ENCODE measurements at places on chromosomes 3 and 15.

DNA sequence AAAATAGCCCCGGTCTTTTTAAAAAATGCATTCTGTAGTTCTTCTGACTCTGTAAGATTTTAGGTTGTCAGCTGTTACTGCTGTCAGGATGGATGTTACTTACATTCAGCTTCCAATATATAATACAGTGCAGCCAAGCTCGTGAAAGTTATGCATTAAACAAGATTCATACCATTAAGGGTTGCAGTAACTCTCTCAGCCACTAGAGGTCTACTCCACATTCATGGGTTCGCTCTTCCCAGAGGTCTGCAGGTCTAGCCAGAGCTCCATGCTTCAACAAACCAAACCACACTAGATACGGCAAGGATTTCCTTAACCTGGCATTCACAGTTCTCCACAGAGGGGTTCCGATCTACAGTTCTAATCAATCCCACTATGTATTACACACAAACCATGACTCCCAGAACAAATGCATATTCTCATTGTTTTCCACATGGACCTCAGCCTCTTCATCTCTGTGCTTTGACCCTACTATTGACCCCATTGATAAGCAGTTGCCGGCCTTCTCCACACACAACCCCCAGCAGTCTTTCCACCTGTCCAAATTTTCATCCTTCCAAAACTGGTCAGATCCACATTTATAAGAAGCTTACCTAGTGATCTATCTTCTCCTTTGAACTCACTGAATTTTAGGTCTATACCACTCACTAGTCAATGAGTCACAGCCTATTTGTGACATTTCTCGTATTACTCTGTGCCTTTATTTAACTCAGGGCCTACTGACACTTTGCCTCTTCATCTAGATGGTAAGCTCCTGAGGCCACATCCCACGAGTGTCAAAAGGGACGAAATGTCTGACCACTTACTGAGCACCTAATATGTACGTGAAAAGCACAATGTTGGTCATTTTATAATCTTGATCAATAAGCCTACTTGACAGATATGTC is 33.7 kb downstream of the RORA start:
- no peak for DNase-seq

DNA sequence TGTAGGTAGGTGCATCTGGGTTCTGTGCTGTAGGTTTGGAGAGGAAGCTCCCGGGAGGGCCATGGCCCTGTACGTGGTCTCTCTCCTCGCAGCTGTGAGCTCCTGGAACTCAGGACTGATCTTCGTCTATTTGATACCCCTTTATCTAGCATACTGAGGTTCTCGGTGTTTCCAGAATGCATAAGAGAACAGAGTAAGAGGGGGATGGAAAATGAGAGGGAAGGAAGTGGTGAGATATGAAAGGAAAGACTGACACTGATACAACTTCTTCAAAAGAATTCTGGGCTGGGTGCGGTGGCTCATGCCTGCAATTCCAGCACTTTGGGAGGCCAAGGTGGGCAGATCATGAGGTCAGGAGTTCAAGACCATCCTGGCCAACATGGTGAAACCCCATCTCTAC is 90.7 kb downstream of the CHRD start:
- DNase-seq = no peak

DNA sequence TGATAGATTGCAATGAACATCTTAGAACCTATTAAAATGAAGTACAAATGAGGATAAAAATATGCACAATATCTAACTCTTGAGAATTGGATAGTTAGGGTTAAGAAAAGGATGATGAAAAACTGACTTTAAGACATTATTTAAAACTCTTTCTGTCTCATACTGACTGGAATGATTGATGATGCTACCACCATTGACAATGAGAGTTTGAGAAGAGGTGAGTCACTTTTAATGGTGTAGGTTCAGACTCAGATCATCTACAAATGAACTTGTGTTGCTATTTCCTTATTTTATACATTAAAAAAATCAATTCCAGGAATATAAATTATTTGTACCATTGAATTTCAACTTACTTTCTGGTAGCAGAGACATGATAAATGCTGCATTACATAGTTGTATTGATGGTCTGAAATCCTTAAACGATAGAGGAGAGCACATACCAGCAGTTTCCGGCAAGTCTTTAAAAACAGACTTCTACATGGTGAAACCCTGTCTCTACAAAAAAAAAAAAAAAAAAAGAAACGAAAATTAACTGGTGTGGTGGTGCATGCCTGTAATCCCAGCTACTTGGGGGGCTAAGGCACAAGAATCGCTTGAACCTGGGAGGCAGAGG is 409.0 kb downstream of the OTOL1 start:
- no peak for DNase-seq

GRCh38 chr3:146493221-146493620 is 23.9 kb upstream of the PLSCR2 start:
- no peak for DNase-seq

GRCh38 chr3:71371282-71371681 is 212.2 kb downstream of the FOXP1 start:
- no peak for DNase-seq

DNA sequence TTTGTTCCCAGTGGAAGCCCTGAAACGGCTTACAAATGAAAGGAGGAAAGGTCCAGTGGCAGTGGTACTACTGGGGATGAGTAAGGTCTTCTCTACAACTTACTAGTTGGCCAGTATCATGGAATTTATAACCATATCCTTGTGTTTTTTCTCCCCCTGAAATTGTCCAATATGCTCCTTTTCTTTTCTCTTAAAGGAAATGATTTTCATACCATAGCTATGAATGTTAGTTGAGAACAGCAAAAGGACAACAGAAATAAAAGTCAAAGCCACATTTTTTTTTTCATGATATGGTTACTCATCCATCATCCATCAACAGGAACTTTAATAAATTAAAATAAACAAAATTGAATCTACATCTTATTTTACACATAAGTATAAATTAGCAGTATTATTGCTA is 450.4 kb downstream of the MFSD1 start:
- DNase-seq = no peak

DNA sequence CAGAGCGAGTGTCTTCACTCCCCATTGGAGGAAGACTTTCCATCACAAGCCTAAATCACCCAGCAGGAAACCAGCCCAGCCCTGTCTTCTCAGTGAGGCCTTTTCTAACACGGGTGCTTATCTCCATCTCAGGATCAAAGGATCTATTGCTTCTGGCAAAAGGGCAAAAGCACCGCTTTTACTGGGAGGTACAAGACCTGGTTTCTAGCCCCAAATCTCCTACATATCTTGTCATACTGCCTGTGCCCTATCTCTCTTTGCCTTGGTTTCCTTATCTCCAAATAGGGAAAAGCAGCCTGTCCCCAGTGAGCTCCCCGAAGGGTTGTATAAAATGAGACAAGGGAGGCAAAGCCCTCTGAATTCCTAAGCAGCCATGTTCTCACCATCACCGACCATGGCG is 5.2 kb downstream of the GLB1 start:
- no peak for DNase-seq

DNA sequence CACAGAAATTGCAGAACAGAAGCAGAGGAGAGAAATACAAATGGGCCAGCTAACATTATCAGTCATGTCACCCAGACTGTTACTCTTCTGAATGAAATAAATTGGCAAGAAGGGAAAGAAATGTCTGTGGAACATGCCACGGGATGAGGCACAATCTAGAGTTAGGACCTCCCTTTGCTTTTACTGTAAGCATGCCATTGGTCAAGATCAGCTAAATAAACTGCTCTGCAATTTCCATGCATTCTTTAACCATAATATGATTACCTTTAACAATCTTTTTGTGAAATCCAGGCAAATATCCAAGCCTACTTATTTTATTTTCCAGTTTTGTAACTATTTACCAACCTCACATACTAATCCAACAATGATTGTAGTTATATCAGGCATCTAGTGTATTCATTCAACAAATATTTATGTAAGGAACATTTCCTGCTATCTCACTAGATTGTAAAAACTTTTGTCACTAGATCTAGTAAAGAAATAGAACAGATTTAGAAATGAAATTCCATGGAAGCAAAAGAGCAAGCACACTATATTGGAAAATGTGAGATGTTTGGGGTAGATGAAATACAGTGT is 383.4 kb downstream of the MECOM start:
- no peak for DNase-seq

Measured in activated B cell treated with CpG ODN at 0.5 μM for 24 hours (primary cell).